PC-3 (cell line): ENCODE measurements at places on chromosomes 5 and 9. TPM values are rescaled to one million over a fixed set of nuclear protein-coding genes. Genes with fewer than 3 reads are reported as not detected.

The NCS1 gene
- total RNA-seq, result 13.4 and 14.0 TPM in 2 replicates

The ROR2 gene
- 0.23 TPM in 1 of 2 replicates, not detected in the other for total RNA-seq

The RXFP3 gene
- not detected in 2 replicates for total RNA-seq

The OTP gene
- total RNA-seq, result not detected in 2 replicates

The CDO1 gene
- total RNA-seq, result not detected in 2 replicates

The PPIP5K2 gene
- 40.4 and 52.2 TPM in 2 replicates for total RNA-seq

The MTX3 gene
- 7.0 and 7.1 TPM in 2 replicates for total RNA-seq

The PCDHGA3 gene
- total RNA-seq, result not detected in 2 replicates

The RANBP17 gene
- total RNA-seq, result 6.0 and 19.3 TPM in 2 replicates

The AGXT2 gene
- not detected in 2 replicates for total RNA-seq

The PCDHAC1 gene
- 4.8 and 6.2 TPM in 2 replicates for total RNA-seq

The TMEM174 gene
- total RNA-seq, result not detected in 2 replicates

The CNTNAP3B gene
- 10.3 and 12.5 TPM in 2 replicates for total RNA-seq

The ADAMTS13 gene
- 0.86 and 0.95 TPM in 2 replicates for total RNA-seq

The DMGDH gene
- total RNA-seq, result 0.35 TPM in 1 of 2 replicates, not detected in the other

The HSD17B3 gene
- 0.26 TPM in 1 of 2 replicates, not detected in the other for total RNA-seq

The PCA3 gene
- total RNA-seq, result not detected in 2 replicates

The TLX3 gene
- not detected in 2 replicates for total RNA-seq

The FST gene
- 403 and 407 TPM in 2 replicates for total RNA-seq

The ISL1 gene
- 1.4 and 1.5 TPM in 2 replicates for total RNA-seq

The MAN1B1 gene
- total RNA-seq, result 65.5 and 71.6 TPM in 2 replicates

The ANKRD18A gene
- total RNA-seq, result 2.2 and 3.4 TPM in 2 replicates

The IL17B gene
- not detected in 2 replicates for total RNA-seq

The TLR4 gene
- 0.06 TPM in 1 of 2 replicates, not detected in the other for total RNA-seq

The HOMER1 gene
- total RNA-seq, result 7.1 and 9.1 TPM in 2 replicates

The SPATA31A6 gene
- not detected in 2 replicates for total RNA-seq

The IFNK gene
- not detected in 2 replicates for total RNA-seq

The MEF2C gene
- total RNA-seq, result 4.4 and 8.0 TPM in 2 replicates

The SPATA31E1 gene
- total RNA-seq, result 0.04 TPM in 1 of 2 replicates, not detected in the other

The NPDC1 gene
- 25.4 and 33.3 TPM in 2 replicates for total RNA-seq

The PPP1R26 gene
- 22.6 and 30.6 TPM in 2 replicates for total RNA-seq

The SHISAL2B gene
- total RNA-seq, result 0.62 TPM in 1 of 2 replicates, not detected in the other

The FBP1 gene
- 40.4 and 48.1 TPM in 2 replicates for total RNA-seq

The PCDHGA2 gene
- total RNA-seq, result not detected in 2 replicates

The RORB gene
- total RNA-seq, result 0.06 TPM in 1 of 2 replicates, not detected in the other

The CARTPT gene
- not detected in 2 replicates for total RNA-seq
